Fibroblast of pulmonary artery (primary cell): ENCODE measurements at places on chromosomes 6 and 20.

GRCh38 chr20:31709939-31710338, 12.7 kb downstream of the BCL2L1 start:
- no peak for DNase-seq

DNA sequence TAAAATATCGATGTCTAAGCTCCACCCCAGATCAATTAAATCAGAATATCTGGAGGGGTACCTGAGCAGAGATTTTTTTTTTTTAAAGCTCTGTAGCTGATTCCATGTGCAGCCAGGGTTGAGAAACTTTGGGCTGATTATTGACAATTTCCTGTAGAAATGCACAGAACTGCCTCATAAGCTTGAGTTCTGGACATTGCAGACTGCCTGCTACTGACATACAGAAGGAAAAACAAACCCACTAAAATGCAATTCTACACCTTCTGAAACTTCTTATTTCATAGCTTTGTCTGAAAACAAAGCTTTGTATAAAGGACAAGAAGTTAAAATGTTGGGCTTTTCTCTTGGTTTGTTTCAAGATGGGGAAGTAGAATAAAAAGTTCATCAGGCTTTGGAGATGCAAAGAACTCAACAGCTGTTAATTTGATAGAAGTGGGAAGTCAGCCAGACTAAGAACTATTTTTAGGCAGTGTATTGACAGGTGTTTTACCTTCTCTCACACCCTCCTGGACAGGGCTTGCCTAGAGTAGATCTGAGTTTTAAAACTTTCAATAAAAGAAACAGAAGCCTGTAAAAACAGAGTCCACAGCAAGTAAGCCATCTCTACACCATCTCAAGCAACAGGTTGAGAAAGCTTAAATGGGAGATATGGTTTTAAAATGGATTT, 147.7 kb downstream of the KCNQ5 start:
- no peak for DNase-seq

DNA sequence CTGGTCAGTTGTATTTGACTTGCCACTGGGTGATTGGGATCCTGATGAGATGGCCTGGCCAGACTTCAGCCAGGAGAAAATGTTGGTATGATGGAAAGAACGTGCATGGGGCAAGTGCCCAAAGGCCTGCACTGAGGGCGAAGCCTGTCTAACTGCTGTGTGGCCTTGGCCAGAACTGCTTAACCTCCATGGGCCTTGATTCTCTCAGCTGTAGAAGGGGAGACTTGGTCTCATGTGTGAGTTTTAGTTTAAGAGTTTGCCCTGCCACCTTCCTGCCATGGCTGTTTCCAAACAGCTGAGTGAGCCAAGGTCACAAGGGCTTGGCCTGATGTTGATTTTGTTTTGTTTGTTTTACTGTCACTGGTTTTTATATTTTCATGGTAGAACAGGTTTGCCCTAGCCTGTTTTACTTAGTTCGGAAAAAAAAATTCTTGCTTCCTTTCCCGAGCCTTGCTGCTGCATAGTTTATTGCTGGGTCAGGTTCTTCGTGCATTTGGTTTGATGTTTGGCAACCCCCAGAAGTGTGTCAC, 35.3 kb downstream of the DSTN start:
- no peak for DNase-seq

- DNase-seq, result peak; percentile 96
These were observed 67.1 kb upstream of the ZNFX1 start for GRCh38 chr20:49344975-49345374.

- DNase-seq, result peak; percentile 36
These were observed 628.8 kb upstream of the MAN1A1 start for GRCh38 chr6:119978274-119978889.

GRCh38 chr6:147347882-147348575, 143.8 kb downstream of the STXBP5 start:
- no peak for DNase-seq
